ENCODE measurements at places on chromosomes 3 and 15.

- no peak for DNase-seq
These were observed 407.1 kb upstream of the KCNMB2 start for GRCh38 chr3:178129109-178129508.

DNA sequence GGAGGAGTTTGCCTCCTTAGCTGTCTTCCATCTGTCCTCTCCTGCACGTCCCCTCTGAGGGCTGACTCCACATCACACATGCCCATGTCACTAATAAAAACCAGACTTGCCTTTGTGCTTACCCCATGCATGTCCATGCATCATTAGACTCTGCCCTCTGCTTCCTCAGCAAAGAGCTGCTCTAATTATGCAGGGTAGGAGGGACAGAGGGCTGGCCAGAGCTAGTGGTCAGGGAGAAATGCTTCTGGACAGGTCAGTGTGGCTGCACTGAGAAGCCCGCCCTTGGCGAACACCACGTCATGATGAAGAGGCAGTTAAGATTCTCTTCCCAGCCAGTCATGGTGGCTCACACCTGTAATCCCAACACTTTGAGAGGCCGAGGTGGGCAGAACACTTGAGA is 8.9 kb downstream of the CA12 start:
- no peak for DNase-seq

- DNase-seq, result no peak
These were observed 205.2 kb downstream of the RBMS3 start for GRCh38 chr3:29486096-29486495.

DNA sequence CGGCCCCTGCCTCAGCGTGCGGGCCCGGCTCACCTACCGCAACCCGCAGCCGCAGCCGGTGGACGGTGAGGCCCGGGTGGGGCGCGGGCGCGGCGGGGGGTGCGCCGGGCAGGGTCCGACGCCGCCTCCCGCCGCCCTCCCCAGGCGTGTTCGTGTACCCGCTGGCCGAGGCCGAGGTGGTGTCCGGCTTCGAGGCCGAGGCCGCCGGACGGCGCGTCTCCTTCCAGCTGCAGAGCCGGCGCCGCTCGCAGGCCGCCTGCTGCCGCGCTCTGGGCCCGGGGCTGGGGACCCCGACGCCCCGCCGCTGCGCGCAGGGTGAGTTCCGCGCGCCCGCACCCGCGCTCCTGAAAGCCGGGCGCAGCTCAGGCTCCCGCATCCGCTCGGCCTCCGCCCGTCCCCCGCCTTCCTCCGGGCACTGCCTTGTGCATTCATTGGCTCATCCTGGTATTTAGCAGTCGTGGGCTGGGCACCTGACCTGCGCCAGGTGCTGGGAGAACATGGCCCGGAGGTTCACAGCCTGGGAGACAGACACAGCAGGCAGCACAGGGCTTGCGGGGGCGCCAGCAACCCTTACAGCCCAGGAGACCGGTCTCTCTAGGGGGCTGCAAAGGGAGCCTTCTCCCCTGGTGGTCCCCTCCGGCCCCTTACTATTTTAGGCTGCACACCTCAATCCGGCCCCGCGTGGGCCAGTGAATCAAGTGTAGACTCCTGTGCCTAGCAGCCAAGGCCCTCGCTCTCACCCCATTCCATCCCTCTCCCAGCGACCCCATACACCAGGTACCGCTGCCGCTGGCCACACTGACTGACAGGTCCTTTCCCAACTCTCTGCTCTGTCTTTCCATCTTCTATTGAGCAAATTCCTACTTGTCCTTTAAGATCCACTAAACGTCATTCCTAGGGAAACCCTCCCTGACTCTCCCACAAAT is 1.5 kb downstream of the VWA5B2 start:
- no peak for DNase-seq

DNA sequence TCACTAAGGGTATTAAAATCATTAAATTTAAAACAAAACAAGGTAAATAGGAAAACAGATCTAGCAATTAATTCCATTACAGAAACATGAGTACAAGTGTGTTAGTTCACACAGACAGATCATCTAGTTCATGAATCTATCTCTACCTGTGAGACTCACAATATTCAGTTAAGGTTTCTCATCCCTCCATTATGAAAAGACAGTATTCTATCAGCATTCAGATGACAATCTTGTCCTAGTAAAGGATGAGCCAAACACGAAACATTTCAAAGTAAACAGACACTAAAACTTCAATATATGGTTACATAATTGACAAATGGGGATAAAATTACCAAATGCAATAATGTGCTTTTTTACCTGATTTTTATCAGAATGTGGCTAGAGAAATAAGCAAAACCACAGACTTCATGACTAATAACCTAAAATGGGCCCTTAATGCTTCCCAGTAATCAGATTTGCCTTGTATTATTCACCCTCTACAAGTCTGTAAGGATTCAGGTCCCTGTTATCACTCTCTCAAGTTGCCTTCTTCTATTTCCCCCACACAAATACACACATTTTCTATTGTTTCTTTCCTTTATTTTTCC is 126.8 kb downstream of the DLG1 start:
- no peak for DNase-seq

- DNase-seq, result no peak
These were observed 89.2 kb upstream of the RORA start for GRCh38 chr15:61318301-61318700.

DNA sequence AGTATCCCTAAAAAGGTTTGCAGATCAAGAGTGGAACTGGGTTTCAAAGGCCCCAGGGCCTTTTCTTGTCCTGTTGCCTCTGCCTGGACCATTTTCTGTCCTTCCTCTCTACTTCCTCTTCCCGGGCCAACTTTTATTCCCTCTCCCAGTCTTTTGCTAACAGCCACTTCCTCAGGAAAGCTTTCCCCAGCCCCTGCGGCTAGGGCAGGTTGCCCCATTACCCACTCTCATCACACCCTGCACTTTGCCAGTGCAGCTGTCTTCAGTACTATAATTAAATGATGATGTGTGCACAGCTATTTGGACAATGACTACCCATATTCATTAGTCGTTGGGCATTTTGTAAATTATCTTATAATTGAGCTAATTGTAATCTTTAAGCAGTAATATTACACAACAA is 150.5 kb upstream of the THBS1 start:
- no peak for DNase-seq

DNA sequence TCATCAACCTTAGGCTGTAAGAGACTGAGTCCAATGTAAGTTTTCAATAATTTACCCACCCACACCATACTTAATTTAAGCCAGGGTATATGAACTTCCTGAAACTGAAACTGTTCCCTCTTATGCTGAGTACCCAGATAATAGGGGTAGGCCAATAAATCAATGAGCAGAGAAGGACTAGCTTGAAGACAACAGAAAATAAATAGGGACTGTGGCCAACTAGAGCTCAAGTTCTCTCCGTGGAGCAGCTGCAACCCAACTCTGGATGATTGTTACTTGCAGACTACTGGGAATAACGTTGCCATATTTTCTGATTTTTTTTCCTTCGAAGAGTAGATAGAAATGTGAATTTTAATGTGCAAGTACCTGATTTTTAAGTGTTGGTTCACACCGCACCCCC is 128.0 kb downstream of the ATG7 start:
- no peak for DNase-seq

- DNase-seq, result no peak
These were observed 360.5 kb upstream of the NAALADL2 start for GRCh38 chr3:174498638-174499037.

DNA sequence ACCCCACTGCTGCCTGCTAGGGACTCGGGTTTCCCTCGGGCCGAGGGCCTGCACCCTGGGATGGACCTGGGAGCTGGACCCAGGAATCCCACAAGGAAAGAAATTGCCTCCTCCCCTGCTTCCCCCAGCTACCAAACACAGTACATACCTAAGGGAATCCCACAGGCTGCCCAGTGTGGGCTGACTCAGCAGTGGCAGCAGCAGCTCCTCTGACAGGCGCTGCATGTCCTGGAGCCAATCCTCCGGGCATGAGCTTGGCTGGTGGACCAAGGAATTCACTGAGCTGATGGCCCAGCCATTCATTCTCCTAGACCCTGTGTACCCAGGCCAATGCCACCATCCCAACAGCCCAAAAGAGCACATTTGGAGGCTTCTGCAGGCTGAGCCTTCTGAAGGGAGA is 9.5 kb upstream of the LTK start:
- no peak for DNase-seq

DNA sequence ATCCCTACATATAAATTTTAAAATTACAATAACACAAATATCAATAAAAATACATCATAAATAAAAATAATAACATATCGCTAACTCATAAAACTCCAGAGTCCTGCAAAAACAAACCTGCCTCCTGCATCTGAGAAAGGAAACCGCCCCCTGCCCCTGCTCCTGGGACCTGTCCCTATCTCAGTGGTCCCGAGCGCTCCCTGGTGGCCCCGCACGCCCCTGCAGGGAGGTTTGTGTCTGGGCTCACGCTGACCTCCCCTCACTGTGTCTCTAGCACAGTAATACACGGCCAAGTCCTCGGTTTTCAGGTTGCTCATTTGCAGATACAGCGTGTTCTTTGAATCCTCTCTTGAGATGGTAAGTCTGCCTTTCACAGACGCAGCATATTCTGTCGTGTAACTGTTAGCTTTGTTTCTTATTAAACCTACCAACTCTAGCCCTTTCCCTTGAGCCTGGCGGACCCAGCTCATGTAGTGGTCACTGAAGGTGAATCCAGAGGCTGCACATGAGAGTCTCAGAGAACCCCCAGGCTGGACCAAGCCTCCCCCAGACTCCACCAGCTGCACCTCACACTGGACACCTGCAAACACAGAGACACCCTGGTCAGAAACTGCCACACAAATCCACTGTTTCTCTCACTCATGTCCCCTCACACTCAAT is 554.1 kb downstream of the GOLGA6L6 start:
- no peak for DNase-seq

GRCh38 chr3:42019953-42020260 is 58.0 kb upstream of the ULK4 start:
- DNase-seq, result no peak

GRCh38 chr3:53695324-53695690 is 150.9 kb downstream of the CHDH start:
- DNase-seq, result no peak

GRCh38 chr3:55725681-55726500 is 238.8 kb upstream of the WNT5A start:
- no peak for DNase-seq

- no peak for DNase-seq
These were observed 51.1 kb upstream of the POLG start for GRCh38 chr15:89385596-89386331.

- DNase-seq, result no peak
These were observed 15.4 kb upstream of the PIK3CB start for GRCh38 chr3:138850151-138850550.

- no peak for DNase-seq
These were observed 59.4 kb upstream of the PRR23C start for GRCh38 chr3:139104062-139104461.

DNA sequence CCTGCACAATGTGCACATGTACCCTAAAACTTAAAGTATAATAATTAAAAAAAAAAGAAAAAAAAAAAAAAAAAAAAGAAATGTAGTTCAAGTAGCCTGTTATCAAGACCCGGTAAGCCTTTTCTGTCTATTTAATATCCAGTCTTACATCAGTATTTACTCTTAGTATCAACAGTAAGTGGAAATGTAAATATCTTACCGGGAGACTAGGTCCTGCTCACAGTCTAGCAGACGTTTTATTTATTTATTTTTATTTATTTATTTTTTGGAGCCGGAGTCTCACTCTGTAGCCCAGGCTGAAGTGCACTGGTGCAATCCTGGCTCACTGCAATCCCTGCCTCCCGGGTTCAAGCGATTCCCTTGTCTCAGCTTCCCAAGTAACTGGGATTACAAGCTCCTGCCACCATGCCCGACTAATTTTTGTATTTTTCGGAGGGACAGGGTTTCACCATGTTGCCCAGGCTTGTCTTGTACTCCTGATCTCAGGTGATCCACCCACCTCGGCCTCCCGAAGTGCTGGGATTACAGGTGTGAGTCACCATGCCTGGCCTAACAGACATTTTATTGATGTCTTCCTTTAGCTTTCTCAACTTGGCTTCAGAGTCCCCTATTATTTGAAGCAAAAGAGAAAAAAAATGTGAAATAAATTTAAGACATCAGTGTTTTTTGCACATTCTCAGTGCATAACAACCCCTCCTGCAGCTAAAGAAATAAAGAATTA is 19.9 kb downstream of the C2CD4B start:
- no peak for DNase-seq

GRCh38 chr15:74134387-74135027 is 4.1 kb downstream of the ISLR2 start:
- no peak for DNase-seq

DNA sequence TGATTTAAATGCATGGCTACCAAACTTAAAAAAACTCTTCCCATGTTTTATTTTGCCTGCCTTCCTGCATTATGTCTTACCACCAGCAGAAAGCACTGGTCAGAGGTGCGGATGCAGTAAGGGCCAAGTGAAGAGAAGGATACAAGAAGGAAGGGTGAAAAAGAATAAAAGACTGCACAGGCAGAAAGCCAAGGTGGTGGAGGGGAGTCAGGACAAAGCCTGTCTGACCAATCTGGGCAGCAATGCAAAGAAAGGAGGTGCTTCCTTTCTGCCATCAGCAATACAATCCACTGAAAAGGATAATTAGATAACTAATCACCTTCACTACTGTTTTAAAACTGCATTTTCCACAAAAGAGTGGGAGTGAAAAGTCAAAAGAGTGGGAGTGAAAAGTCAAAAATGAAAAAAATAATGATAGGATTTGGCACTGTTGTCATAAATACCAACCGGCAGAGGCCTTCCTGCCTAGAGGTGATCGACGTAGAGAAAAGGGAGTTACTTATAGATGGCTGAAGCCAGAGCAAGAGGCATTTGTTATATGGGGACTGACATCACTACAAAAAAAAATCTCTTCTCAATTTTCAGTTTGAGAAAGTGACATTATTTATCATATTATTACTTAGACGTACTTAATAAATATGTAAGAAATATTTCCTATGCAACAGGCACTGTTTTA is 385.3 kb downstream of the TBC1D5 start:
- DNase-seq, result no peak

DNA sequence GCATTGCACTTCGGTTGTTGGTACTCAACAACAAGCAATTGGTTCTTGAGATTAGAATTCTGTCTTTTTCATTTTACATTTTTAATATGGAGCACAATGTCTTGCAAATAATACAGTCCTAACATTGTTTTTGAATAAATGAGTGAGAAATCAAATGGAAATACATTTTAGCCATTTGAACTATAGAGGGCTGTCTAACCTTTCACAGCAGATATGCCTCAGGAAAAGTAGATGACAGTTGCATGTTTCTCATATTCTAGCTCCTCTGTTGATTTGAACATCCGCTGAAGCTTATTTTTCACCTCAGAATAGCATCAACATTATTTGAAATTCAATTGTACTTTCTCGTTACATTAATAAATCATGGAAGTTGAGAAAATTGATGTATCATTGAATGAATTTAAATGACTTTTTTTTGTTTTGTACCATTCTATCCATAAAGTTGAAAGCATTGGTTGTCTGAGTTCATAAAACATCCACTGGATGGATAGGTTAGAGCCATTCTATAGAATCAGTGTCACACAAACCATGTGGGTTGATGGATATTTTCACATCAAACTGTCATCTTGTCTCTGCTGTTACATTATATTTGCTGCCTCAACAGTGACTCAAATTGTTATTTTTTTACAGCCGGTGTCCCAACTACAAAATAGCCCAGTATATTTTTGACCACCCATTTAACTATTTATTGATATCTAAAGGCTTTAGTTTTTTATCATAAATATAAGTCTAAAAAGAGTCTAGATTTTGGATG is 928.3 kb downstream of the NSUN3 start:
- DNase-seq, result no peak

GRCh38 chr3:136142592-136142991 is 53.5 kb downstream of the MSL2 start:
- DNase-seq, result no peak

All from activated CD8-positive, alpha-beta memory T cell treated with anti-CD3 and anti-CD28 coated beads for 1 hour (primary cell).